Cardiac muscle cell (in vitro differentiated cells and primary cell): ENCODE measurements at places on chromosomes 3 and 15. TPM values are rescaled to one million over a fixed set of nuclear protein-coding genes. Genes with fewer than 3 reads are reported as not detected.

Gene ROBO2
- polyA plus RNA-seq = 13.5 and 18.6 TPM in 2 replicates

Gene ANKRD34C
- polyA plus RNA-seq = not detected in 2 replicates

Gene EIF2B5
- 55.7 and 57.5 TPM in 2 replicates for polyA plus RNA-seq

Gene ONECUT1
- polyA plus RNA-seq = 0.44 TPM in 1 of 2 replicates, not detected in the other

Gene ELL3
- 4.6 TPM in 1 of 2 replicates, not detected in the other for polyA plus RNA-seq

Gene U2SURP
- 66.4 and 91.5 TPM in 2 replicates for polyA plus RNA-seq

Gene FAM107A
- not detected in 2 replicates for polyA plus RNA-seq

Gene HCN4
- 59.2 and 102 TPM in 2 replicates for polyA plus RNA-seq

Gene RARRES1
- polyA plus RNA-seq = 0.56 TPM in 1 of 2 replicates, not detected in the other

Gene CPEB1
- polyA plus RNA-seq = 0.86 and 2.3 TPM in 2 replicates

Gene HTR3C
- 0.16 TPM in 1 of 2 replicates, not detected in the other for polyA plus RNA-seq

Gene ATG7
- 22.2 and 24.1 TPM in 2 replicates for polyA plus RNA-seq

Gene BOC
- polyA plus RNA-seq = 9.5 and 14.3 TPM in 2 replicates

Gene TF
- polyA plus RNA-seq = 1.4 and 3.0 TPM in 2 replicates

Gene ZIC4
- not detected in 2 replicates for polyA plus RNA-seq

Gene PLS1
- 3.4 and 7.4 TPM in 2 replicates for polyA plus RNA-seq

Gene ABI3BP
- polyA plus RNA-seq = 0.92 and 1.5 TPM in 2 replicates

Gene SHC4
- polyA plus RNA-seq = 1.3 and 2.8 TPM in 2 replicates

Gene CAMP
- polyA plus RNA-seq = not detected in 2 replicates

Gene FRMD4B
- 38.6 and 68.0 TPM in 2 replicates for polyA plus RNA-seq

Gene LYSMD2
- polyA plus RNA-seq = 1.7 TPM in 2 replicates

Gene XYLB
- polyA plus RNA-seq = 0.56 and 0.97 TPM in 2 replicates

Gene CHRD
- 10.8 and 20.4 TPM in 2 replicates for polyA plus RNA-seq

Gene CA12
- polyA plus RNA-seq = not detected in 2 replicates

Gene EHHADH
- 3.8 and 4.4 TPM in 2 replicates for polyA plus RNA-seq

Gene TJP1
- polyA plus RNA-seq = 66.6 and 69.4 TPM in 2 replicates

Gene FBXW12
- polyA plus RNA-seq = 0.39 TPM in 1 of 2 replicates, not detected in the other

Gene CMTM7
- 42.4 and 64.1 TPM in 2 replicates for polyA plus RNA-seq

Gene MED12L
- polyA plus RNA-seq = 1.9 and 5.6 TPM in 2 replicates

Gene ECE2
- polyA plus RNA-seq = not detected in 2 replicates

Gene LZTFL1
- 21.7 and 26.0 TPM in 2 replicates for polyA plus RNA-seq

Gene NEO1
- 12.9 and 15.2 TPM in 2 replicates for polyA plus RNA-seq

Gene AMT
- 105 and 138 TPM in 2 replicates for polyA plus RNA-seq

Gene GOLGA6L7
- 0.52 and 0.59 TPM in 2 replicates for polyA plus RNA-seq

Gene PYGO1
- polyA plus RNA-seq = 5.4 and 7.2 TPM in 2 replicates

Gene CCDC39
- polyA plus RNA-seq = 0.62 TPM in 1 of 2 replicates, not detected in the other
